ENCODE measurements at places on chromosomes 2 and 18.

GRCh38 chr18:60247103-60247502 is 125.5 kb downstream of the MC4R start:
- DNase-seq, result peak; percentile 66

- no peak for DNase-seq
These were observed 26.8 kb downstream of the BARD1 start for GRCh38 chr2:214782671-214783070.

GRCh38 chr2:42877936-42878335 is 85.6 kb upstream of the HAAO start:
- DNase-seq, result no peak

GRCh38 chr2:76310894-76311633 is 600.3 kb upstream of the GCFC2 start:
- no peak for DNase-seq

DNA sequence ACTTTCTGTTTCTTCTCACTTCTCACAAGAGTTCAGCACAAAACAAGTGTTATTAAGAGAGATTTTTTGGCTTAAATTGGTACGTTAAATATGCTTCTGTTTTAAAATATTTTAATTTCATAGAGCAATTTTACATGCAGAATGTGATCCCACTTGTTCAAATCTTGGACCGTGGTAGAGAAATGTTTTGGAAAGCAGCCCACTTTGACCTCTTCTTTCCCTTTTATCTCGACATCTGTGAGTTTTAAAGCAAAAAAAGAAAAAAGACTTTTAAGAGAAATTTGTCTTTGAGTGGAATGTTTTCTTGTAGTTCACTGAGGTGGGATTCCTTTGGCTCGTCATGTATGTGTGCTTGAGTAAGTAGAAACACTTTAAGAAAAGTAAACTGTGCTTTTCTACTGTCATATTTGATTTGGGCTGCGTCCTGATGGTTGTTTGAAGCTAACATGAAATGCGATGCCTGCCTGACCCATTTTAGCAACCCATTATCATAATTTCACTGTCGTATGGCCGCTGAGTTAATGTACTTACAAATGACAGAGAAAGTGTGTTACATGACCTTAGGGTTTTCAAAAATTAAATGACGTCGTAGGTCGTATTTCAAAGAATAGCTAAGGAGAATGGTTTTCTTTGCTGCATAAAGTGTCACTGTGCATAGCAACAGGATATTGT is 54.5 kb downstream of the TSHZ1 start:
- DNase-seq, result no peak

GRCh38 chr2:197559681-197560080 is 43.8 kb downstream of the MOB4 start:
- DNase-seq, result no peak

DNA sequence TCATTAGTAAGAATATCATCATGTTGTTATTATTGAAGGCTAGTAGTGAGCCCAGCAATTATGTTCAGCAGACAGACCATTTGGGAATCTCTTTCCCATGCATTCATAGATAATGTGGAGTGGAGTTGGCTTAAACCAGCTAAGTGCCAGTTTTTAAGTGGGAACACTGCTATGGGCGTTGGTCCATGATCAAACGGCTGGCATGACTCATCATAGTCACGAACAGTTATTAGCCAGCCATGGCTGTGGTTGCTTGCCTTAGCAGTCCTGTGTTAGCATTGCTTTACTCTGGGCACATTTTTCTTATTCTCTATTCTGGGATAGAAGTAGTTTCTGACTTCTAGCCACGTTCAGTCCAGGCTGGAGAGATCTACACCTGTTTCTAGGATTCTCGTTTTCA is 17.7 kb downstream of the EIF4E2 start:
- no peak for DNase-seq

DNA sequence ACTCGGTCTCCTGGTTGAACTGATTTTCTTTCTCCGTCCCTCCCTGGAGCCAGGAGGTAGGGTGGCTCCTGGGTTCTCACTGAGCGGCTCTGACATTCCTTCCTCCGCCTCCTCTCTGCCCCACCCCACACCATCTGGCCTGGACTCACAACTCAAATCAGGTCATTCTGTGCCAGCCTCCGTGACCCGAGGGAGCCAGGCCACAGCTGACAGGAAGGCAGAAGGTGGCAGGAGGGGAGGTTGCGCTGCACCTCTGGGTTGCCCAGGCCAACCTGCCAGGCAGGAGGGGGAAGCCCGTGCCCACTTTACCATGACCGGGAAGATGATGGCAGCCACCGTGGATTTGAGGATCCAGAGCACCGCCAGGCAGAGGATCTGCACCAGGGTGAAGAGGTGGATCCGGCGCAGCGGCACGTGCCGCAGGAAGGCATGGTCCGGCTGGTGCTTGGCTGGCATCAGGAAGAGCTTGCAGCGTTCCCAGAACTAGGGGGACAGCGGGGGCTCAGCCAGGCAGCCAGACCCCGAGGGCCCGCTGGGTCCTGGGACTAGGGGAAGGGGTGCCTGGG is 28.3 kb downstream of the MTHFD2 start:
- DNase-seq, result no peak
